NCI-H2029 (cell line): ENCODE measurements at places on chromosomes 5 and 9.
A peak's percentile ranks its signal among the peaks of the same experiment; 100 is the strongest.

- no peak for DNase-seq
Measured at GRCh38 chr5:127892467-127893207, 189.4 kb downstream of the CCDC192 start.

GRCh38 chr9:92206488-92206887 is 87.0 kb downstream of the IARS1 start:
- DNase-seq, result no peak

DNA sequence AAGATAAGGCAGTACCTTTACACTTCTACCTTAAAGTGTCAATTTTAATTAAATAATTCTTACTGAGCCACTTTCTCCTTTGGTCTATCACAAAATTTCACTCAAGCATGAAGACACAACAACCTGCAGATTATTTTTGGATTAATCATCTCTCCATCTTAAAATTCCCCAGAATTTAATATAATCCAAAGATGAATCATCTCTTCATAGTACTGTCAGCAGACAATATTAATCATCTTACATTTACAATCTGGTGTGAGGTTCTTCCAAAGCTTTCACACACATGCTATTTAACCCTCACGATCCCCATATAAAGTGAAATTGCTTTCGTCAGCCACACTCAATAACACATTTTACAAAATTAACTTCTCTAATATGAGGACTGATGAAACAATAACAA is 43.0 kb downstream of the LHFPL2 start:
- no peak for DNase-seq

DNA sequence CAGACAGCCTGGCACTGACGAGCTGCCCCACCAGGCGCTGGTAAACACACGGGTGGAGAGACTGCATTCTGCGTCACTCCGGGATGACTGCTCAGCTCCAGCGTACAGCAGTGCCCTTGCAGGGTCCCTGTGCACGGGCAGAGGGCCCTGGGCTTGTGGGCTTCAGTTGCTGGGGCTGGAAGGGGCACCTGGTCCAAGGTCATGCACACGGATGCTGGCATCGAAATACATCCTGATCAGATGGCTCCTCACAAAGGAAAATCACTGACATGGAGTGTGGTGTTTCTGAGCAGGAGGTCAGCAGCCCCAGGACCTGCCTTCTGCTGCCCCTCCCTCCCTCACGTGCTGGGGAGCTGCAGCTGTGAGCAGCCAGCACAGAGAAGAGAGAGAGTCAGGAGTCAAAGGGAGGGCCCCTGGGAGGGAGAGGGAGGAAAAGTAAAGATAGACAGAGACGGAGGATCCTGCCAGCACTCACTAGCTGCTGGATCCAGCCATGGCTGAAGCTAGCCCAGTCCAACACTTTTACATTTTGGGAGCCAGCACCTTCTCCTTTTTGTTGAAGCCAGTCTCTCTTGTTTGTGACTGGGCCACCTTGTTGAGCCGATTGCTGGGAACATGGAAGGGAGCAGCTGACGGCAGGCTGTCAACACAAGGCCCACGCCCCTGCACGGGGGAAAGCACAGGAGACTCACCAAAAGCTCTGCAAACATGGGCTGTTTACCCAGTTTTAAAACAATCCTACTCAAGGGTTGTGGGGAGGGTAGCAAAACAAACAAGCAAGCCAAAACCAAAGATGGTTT is 166.5 kb upstream of the PHYKPL start:
- no peak for DNase-seq

DNA sequence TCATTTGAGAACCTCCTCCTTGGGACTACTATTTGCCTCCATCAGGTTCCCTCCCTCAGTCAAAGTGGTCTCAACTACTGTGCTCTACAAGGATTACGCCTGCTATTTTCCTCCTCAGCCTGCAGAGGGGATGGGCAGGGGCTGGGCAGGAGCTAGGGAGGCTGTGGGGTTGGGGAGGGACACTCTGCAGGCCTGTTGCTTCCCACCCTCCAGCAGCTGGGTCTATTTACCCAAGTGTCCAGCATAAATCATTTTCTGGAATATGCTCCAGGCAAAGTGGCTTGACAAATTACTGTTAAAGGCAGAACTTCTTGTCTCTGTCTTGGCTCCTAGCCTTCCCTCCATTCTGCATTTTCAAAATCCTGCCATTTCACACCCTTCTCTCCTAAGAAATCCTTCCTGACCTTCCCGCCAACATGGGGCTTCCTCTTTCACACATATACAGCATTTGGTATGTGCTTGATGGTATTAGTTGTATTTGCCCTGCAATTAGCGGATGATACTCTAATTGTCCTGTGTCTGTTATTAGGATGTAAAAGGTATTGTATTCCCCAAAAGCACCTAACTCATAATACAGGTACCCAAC is 106.7 kb downstream of the EFNA5 start:
- no peak for DNase-seq

DNA sequence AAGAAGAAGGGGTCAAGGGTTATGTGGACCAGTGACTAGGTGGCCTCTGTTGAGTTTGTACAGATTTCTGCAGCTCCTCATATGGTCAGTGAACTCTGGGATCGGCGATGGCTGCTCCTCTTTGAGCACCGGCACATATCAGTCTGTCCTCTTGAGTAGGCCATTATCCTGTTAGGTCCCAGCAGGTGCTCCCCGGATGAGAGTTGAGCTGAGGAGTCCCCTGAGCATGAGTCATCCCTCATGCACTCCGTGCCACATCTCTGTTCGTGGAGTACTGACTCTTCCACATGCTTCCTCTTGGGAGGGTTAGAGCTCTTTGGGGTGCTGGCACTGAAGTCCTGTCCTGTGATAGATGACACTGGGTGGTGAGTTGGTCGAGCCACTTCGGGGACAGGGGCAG is 143.7 kb downstream of the PTTG1 start:
- DNase-seq, result no peak

GRCh38 chr9:109328978-109329637 is 8.2 kb upstream of the EPB41L4B start:
- no peak for DNase-seq

DNA sequence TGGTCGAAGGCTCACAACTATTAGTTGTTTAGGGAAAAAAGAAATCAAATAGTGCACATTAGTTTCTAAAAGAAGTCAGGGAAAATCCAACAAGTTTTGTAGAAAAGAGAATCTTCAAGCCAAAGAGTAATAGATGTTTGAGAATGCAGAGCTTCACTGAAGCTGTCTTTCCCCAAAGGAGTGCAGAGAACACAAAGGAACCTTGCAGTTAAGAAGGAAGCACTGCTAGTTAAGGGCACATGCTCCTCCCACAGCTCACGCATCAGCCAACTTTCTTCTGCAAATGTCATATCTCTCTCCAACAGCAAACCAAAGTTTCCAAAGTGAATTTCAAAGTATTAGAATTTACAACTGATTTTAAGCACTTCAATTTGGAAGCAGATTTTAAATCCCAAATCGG is 116.4 kb upstream of the FST start:
- DNase-seq, result no peak

GRCh38 chr5:40909723-40910122 is 426 bp downstream of the C7 start:
- no peak for DNase-seq

DNA sequence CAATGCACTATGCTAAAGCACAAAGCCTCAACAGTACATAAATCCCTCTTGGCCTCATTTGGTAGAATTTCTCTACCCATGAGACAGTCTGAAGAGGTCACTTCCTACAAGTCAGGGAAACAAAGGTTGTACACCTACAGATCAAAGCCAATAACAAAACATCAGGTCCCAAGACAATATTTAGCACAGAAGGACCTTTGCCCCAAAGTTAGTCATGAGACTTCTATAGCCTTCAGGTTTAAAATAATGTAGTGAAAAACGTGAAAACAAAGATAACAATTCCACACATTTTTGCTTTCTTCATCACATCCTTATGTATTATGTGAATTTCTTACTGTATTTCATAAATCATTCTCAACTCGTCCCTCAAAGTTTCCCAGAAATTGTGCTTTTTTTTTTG is 15.8 kb downstream of the AFF4 start:
- no peak for DNase-seq

DNA sequence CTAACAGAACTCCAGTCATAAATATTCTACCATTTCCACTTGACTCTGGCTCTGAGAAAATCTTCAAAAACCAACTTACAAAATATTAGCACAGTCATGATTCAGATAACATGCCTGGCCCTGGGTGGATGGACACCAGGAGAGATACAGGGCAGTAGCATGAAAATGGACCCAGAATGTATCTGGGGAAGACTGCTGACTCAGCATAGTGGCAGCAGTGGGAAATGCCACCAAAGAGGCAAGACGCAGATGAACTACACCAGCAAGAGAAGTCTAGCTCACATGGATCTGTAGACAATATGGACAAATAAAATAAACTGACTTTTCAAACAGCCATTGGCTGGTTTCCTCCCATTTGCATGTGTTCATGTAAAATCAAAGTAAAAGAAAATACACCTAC is 359.8 kb downstream of the SEMA5A start:
- DNase-seq, result no peak

- DNase-seq, result no peak
Measured at GRCh38 chr5:178147406-178147805, 6.3 kb downstream of the NHP2 start.

- DNase-seq, result no peak
Measured at GRCh38 chr5:175494264-175495183, 16.2 kb downstream of the SFXN1 start.

- DNase-seq, result no peak
Measured at GRCh38 chr5:18244309-18244708, 610.0 kb downstream of the TAF11L14 start.

DNA sequence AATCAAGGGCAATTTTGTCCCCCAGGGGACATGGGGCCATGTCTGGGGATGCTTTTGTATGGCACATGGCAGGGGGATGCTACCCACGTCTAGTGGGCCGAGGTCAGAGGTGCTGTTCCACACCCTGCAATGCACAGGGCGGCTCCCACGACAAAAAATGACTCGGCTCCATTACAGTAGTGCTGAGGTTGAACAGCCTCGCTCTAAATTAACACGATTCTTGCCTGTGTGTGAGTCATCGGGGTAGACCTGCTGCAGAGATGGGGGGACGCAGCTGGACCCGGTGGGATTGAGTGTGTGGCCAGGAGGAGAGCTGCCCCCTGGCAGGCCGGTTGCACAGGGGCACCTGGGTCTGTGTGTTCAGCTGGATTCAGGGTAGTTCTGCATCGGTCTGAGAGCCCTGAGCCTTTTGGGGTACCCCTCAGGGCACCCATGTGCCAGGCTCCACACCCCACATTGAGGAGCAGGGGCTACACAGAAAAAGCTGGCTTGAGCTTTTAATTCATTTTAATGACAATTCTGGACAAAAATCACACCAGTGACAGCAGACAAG is 20.0 kb upstream of the COL5A1 start:
- no peak for DNase-seq

- DNase-seq, result peak; percentile 35
Measured at GRCh38 chr9:135604437-135605237, 34.7 kb downstream of the GLT6D1 start.

DNA sequence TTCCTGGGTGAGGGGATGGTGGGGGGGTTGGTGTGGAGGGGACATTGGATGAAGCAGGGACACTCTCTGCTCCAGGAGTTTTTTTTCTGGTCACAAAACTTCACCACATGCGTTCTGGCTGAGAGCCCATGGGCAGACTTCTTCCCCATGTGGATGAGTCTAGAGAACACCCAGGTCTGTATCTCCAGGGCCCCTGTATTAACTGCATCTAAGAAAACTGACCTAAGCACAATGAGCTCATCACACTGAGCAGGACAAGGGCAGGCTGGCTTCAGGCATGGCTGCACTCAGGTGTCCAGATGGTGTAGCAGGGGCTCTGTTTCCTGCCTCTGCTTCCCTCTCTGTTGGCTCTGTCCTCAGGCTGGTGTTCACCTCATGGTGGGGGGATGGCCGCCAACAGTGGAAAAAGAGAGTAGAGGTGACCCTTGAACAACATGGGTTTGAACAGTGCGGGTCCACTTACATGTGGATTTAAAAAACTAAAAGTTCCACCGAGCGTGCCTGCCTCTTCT is 85.3 kb upstream of the STC2 start:
- DNase-seq, result no peak

DNA sequence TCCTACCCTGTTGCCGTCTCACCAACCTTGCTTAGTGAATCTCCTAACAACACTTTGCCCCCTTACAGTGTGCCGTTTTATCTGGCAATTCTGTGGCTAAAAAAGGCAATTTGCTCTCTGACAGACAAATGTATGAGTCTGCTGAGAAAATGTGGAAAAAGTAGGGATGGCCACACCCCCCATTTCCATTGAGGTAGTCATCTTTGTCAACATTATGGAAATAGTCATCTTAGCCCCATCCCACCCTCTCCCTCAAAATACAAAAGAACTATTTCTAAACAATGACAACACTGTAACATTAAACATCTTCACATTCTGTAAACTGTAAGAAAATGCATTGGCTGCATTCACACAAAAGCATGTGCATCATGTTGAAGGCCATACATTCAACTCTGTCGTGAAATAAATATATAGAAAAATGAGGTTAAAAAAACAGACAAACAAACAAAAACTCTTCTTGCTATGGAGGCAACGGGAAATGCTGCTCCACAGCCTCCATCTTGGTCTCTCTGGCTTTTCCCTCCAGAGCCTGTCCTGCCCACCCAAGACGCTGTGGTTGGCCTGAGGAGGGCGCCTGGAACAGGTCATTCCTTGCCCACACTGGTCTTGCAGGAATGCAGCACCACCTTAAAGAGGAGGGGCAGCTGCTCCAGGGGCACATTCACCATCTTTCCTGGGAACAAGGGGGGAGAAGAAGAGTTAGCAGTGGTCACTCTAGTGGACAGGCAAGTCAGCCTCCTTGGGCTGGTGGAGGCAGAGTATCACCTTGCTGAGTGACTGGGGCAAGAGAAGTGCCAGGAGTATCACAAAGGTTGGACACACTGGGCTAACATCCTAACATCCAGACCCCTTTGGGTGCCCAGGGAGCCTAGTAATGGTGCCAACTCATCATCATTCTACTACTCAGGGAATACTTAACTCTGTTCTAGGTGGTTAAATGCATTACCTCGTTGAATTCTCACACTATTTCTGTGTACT is 15.2 kb upstream of the NR5A1 start:
- DNase-seq, result no peak

DNA sequence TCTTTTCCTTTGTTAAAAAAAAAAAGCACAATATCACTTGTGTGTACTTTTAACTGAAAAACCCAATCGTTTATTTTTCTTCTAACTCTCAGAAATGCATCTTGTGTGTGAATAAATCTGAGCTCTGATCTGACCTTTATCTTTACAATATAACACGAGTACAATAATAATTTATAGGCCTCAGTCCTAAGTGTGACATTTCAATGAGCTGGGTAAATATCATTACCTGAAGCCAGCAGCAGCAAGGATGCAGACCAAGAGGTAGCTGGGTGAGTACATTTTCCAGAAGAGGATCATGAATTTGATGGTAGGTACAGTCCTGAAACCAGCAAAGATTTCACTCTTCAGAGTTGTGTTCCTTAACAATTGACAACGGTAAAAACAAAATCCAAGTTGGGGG is 264.0 kb upstream of the KIF2A start:
- no peak for DNase-seq
